ENCODE measurements at places on chromosomes 13 and 19. TPM values are rescaled to one million over a fixed set of nuclear protein-coding genes. Genes with fewer than 3 reads are reported as not detected.

The ELL gene
- total RNA-seq = 16.4 TPM

The MYPOP gene
- total RNA-seq = 2.9 TPM

The TJP3 gene
- total RNA-seq = 10.7 TPM

The SH3GL1 gene
- 73.1 TPM for total RNA-seq

The ZNF256 gene
- 6.8 TPM for total RNA-seq
